Astrocyte of the cerebellum (primary cell): ENCODE measurements at places on chromosomes 6 and 20.

- DNase-seq: no peak
Observed at GRCh38 chr6:154696661-154697060, 36.6 kb upstream of the SCAF8 start.

GRCh38 chr20:59221049-59221706, 57.6 kb downstream of the ZNF831 start:
- no peak for DNase-seq

GRCh38 chr6:19538096-19538495, 299.1 kb upstream of the ID4 start:
- no peak for DNase-seq

- DNase-seq: no peak
Observed at GRCh38 chr6:40520084-40520483, 67.1 kb downstream of the LRFN2 start.

DNA sequence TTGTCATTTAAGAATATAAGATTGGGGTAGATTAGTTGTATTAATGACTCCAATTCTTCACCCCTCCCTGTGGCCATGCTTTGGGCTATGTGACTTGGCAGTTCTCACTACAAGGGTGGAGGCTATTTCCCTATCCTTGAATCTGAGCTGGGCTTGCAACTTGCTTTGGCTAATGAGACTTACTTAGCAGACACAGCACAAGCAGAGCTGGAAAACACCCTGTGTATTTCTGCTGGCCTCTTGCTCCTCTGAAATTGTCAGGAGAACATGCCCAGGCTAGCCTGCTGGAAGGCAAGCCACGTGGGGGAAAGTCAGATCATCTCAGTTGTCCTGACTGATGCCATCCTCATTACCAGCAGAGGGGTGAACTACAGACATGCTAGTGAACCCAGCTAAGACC, 126.5 kb upstream of the HDGFL1 start:
- DNase-seq: no peak

DNA sequence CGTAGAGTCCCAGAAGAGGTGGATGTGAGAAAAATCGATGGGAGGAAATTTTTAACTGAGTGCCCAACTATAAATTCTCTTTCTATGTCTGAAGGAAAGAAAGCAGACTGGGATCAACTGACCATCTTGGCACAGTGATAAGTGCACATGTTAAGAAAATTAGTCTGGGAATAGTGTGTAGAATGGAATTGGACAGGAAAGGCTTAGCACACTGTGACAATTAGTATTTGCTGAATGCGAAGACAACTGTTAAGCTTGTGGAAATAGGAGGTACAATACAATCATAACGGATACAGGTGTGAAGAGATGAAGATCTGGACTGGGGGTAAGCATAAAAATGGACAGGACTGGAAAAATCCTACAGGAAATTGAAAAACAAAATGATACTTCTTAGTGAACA, 114.3 kb downstream of the FAM50B start:
- no peak for DNase-seq

GRCh38 chr6:33683051-33683571, 28.4 kb downstream of the UQCC2 start:
- DNase-seq: no peak

DNA sequence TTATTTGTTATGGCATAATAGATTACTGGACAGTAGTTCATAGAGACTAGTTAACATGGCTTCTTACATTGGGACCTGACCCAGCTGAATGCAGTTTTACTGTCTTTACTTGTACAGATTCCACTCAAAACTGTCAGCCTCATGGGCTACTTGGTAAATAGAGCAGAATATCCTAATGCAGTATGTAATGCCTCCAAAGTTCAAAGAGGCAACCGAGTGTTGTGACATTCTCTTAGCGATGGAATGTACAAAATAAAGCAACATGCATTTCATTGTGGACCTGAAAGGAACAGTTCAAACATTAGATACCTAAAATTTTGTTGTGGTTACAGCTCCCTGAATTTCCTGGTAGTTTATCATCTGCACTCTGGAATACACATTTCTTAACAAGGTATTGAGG, 29.1 kb upstream of the RGS17 start:
- no peak for DNase-seq

DNA sequence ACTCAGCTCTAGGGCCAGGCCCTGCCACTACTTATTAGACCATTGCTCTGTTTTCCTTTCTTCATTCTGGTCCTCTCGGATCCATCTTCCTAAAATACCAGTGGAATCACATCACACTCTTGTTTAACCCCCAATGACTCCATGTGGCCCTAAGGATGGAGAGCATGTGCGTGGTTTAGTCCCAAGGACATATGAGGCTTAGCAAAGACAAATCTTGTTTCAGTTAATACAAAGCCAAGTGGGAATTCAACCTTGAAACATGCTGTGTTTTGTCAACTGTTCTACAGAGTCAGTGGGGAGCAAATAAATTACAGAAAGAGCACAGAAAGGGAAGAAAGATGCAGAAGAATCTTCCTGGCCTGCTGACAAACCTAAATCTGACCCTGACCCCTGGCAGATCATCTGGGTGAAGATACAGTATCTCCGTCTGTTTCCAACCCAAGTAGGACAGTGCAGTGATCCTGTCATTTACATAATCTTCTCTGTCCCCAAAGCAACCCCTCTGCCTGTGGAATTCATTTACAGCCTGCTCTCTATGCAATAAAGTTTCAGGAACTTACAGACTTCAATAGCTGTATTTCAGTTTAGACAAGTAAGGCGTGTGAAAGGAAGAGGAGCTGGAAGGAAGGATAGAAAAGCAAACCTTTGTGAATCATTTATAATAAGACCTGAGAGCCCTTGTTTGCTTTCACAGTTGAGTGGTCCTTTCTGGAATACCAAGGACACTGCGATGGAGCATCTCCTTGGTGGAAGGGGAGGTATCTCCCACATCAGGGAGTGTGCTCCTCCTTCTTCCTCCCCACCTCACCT, 144.0 kb downstream of the THBS2 start:
- DNase-seq: no peak

DNA sequence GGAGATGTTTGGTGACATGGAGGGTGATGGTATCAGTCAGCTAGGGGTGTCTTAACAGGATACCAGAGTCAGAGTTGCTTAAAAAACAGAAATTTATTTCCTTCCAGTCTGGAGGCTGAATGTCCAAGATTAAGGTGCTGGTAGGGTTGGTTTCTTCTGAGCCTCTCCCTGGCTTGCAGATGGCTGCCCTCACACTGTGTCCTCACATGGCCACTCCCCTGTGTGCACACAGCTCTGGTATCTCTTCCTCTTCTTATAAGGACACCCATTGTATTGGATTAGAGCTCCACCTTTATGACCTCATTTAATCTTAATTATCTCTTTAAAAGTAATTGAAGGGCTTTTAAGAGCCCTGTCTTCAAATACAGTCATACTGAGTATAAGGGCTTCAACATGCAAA, 431.8 kb upstream of the MMS22L start:
- DNase-seq: no peak

- no peak for DNase-seq
Observed at GRCh38 chr6:91240878-91241603, 654.2 kb upstream of the MAP3K7 start.

GRCh38 chr20:23094213-23094896, 8.2 kb upstream of the CD93 start:
- DNase-seq: no peak
